Tibial nerve (tissue), 4 donors: ENCODE measurements at places on chromosomes 3 and 15. TPM values are rescaled to one million over a fixed set of nuclear protein-coding genes. Genes with fewer than 3 reads are reported as not detected.

DNA sequence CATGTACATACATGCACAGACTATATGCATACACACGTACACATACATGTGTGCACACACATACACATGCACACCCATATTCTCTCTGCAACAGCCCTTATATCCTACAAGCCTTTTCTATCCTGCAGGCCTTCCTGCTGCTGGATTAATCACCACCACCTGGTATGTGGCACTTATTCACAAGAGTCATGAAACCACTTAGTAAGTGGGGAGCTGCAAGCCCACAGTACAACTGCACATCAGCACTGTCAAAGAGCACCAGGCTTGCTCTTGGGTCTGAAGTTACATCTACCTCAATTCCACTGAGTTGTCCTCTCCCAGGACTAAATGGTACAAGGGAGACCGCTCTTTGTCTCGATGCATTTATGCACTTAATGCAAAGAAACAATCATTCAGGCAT lies 233.2 kb downstream of the KLF13 start:
- H3K4me1 ChIP-seq, result no peaks in the 10 kb centered on the region
- no peak overlapping the region for H3K27ac ChIP-seq
- H3K36me3 ChIP-seq, result peaks cover 20% of the 10 kb centered on the region
- H3K4me3 ChIP-seq, result no peak overlapping the region
- no peak for DNase-seq
- no peaks in the 10 kb centered on the region for H3K27me3 ChIP-seq

DNA sequence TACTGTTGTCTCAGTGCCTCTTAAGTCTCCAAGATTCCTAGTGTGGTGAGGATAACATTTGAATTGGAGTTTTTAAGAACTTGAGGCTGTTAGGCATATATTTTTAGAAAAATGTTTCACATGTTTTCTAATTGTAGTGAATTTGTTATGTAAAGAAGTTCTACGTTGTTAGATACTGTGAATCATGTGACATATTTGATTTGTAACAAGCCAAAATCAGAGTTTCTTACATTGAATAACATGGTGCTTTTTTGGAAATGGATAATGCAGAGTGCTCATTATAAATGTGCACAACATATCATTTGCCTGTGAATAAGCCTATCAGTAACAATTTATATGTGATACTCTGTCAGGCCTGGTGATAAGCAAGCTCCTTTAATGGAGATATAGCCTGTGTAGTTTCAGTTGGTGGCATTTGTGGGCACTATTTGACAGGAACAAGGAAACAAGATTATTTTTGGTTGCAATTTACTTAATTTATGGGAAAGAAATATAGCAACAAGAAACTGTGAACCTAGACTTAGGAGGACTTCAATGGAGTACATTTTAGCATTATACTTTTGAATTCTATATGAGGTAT lies 328.8 kb downstream of the ARPP21 start:
- no peak for DNase-seq
- H3K4me1 ChIP-seq, result peaks cover 41% of the 10 kb centered on the region
- no peaks in the 10 kb centered on the region for H3K36me3 ChIP-seq

DNA sequence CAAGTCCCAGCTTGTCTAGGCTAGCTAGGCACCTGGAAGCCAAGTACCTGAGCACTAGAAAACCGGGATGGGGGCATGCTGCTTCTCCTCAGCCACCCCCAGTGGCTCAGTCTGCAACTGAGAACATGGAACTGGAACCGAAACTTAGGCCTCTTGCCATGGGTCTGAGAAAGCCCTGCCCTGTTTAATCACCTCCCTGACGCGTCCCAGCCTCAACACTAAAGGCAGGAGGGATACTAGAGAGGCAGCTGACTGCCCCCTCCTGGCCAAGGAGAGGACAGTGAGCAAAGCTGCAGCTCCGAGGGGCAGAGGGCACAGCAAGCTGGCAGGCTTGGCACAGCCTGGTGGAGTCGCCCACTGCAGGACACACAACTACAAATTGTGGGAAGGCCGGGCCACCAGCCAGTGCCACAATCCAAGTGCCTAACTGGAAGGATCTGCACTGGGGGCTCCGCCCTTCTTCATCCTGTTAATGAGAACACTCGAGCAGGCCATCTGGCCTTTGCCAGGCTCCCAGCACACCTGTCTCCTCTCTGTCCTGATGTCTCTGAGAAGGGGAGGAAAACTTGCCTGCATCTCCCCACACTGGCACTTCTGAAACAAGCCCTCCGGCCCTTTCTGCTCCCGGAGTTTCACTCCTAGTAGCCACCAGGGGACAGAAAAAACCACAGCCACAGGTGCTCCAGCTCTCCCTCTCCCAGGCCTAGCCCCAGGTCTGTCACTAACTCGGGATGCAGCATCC lies 53.7 kb downstream of the BDH1 start:
- H3K4me3 ChIP-seq, result no peak overlapping the region
- H3K27me3 ChIP-seq, result no peaks in the 10 kb centered on the region
- peaks cover 5% of the 10 kb centered on the region for H3K4me1 ChIP-seq

- DNase-seq, result no peak
- H3K4me1 ChIP-seq, result peaks cover 6% of the 10 kb centered on the region
- H3K36me3 ChIP-seq, result peaks cover 8% of the 10 kb centered on the region
- H3K27ac ChIP-seq, result no peak overlapping the region
Observed at GRCh38 chr3:149701977-149702350, 44.1 kb upstream of the WWTR1 start.

DNA sequence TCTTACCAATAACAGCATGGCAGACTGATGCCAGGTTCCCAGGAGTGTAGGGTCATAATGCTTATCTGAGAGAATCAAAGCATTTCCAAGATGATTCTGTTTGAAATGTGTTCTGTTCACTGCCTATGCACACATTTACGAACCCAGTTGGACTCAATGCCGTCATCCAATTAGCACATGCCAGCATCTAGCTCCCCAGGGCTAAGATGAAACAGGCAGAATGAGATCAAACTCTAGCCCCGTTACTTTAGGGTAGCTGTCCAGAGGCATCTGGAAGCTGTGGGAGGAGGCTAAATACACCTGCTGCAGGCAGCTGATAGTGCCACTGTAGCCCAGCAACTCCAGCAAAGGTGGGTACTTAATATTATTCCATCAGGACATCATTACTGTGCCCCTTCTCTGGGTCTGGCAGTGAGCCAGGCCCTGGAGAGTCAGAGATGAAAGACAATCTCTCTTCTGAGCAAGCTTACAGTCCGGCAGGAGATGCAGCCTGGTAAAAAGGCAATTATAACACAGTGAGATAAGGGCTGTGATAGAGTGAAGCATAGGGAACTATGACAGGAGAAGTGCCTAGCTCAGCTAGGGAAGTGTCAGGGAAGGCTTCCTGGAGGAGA lies 156.4 kb upstream of the PPP2R3A start:
- H3K4me3 ChIP-seq, result no peak overlapping the region
- no peaks in the 10 kb centered on the region for H3K27me3 ChIP-seq
- no peaks in the 10 kb centered on the region for H3K36me3 ChIP-seq
- DNase-seq, result no peak
- no peak overlapping the region for H3K27ac ChIP-seq

DNA sequence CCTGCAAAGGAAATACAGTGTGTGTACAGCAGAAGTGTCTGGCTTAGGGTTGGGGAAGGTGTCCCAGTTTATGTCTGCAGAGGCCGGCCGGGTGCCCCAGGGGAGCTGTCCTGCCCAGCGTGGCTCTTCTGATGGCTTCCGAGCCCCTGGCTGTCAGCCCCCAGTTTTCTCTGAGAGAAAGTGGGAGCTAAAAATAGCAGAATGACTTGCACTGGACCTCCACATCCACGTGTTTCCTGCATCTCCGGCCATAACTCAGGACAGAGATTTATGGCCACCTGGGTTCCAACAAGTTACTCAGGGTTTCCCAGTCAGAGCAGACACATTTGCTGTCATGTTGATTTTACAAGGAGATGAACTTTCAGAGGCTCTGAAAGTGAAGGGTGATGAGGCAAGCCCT lies 192.0 kb downstream of the ATP10A start:
- no peak overlapping the region for H3K27ac ChIP-seq
- H3K27me3 ChIP-seq, result no peaks in the 10 kb centered on the region
- no peak overlapping the region for H3K4me3 ChIP-seq
- H3K36me3 ChIP-seq, result no peaks in the 10 kb centered on the region
- DNase-seq, result no peak

DNA sequence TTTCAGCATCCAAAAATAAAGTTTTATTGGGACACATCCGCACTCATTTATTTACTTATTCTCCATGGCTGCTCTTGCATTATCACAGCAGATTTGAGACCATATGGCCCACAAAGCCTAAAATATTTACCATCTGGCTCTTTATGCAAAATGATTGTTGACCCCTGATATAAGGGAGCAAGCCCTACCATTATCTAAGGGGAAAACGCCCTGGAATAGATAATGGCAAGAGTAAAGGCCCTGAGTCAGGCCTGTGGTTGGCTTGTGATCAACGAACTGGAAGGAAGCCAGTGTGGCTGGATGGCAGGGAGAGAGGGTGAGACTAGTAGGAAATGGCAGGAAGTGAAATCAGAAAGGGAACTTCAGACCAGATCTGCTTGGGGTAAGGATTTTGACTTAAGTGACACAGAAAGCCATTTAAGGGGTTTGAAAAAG lies 24.6 kb upstream of the DMXL2 start:
- peak; percentile 58 for DNase-seq
- no peak overlapping the region for H3K4me3 ChIP-seq
- no peaks in the 10 kb centered on the region for H3K36me3 ChIP-seq
- H3K27me3 ChIP-seq, result no peaks in the 10 kb centered on the region

GRCh38 chr3:160473978-160474377 lies 24.4 kb upstream of the TRIM59 start:
- H3K27me3 ChIP-seq, result no peaks in the 10 kb centered on the region
- H3K4me1 ChIP-seq, result no peaks in the 10 kb centered on the region
- H3K27ac ChIP-seq, result no peak overlapping the region
- DNase-seq, result no peak

DNA sequence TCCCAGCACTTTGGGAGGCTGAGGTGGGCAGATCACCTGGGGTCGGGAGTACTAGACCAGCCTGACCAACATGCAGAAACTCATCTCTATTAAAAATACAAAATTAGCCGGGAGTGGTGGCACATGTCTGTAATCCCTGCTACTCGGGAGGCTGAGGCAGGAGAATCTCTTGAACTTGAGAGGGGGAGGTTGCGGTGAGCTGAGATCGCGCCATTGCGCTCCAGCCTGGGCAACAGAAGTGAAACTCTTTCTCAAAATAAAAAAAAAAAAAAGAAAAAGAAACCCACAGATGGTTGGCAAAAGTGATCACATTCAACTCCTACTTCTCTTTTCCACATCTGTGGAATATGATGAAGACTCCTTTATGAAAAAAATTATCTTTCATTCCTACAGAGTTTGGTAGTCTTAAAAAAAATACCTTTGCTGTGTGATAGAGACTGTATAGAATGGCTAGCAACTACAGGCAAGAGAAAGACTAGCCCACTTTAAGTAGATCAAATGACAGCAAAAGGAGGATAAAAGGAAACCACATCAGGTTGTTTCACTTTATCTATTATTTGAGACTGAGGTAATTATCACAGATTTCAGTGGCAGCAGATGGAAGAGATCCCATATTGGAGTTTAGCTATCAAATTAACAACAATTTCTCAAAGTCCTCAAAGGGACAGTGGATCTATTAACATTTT lies 172.9 kb upstream of the TSPAN3 start:
- no peak for DNase-seq
- no peaks in the 10 kb centered on the region for H3K4me1 ChIP-seq
- no peak overlapping the region for H3K4me3 ChIP-seq
- no peak overlapping the region for H3K27ac ChIP-seq
- no peaks in the 10 kb centered on the region for H3K27me3 ChIP-seq

DNA sequence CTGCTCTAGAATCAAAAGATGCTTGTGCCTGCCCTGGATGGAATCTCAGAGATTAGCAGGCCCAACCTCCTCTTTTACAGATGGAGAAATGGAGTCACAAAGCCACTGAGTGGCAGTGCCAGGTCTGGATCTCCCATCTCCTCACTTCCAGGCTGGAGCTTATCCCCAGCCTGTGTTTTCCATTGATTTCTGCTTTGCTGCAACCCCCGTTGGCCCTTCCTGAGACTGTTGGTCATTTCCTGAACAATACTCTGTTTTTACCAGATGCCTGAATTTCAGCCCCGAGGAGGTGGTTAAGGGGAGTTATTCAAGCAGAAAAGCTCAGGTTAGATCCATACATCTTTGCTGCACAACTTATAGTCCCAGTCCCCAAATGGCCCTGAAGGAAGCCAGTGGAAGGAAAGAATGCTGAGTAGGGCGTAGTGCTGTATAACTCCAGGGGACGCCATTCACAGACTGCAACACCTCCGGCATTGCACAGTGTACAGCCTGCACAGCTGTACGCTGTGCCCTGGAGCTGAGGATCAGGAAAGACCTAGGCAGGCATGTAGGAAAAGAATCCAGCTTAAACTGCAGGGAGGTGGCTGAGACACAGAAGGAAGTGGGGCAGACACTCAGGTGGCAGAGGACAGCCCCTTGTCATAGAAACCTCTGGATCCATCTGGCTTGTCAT lies 77.5 kb downstream of the RPLP1 start:
- no peak for DNase-seq
- no peaks in the 10 kb centered on the region for H3K27me3 ChIP-seq
- peak overlapping the region; percentile 68 for H3K27ac ChIP-seq
- H3K4me1 ChIP-seq, result peaks cover 42% of the 10 kb centered on the region
- no peaks in the 10 kb centered on the region for H3K36me3 ChIP-seq

- H3K27ac ChIP-seq, result peak overlapping the region; percentile 77
- DNase-seq, result no peak
- peaks cover 28% of the 10 kb centered on the region for H3K36me3 ChIP-seq
- H3K27me3 ChIP-seq, result no peaks in the 10 kb centered on the region
Observed at GRCh38 chr3:172321035-172321434, 127.2 kb downstream of the GHSR start.

GRCh38 chr3:14332392-14332791 lies 70.0 kb upstream of the SLC6A6 start:
- H3K4me3 ChIP-seq, result no peak overlapping the region
- no peaks in the 10 kb centered on the region for H3K27me3 ChIP-seq
- H3K36me3 ChIP-seq, result no peaks in the 10 kb centered on the region
- no peak overlapping the region for H3K27ac ChIP-seq
- no peaks in the 10 kb centered on the region for H3K4me1 ChIP-seq

DNA sequence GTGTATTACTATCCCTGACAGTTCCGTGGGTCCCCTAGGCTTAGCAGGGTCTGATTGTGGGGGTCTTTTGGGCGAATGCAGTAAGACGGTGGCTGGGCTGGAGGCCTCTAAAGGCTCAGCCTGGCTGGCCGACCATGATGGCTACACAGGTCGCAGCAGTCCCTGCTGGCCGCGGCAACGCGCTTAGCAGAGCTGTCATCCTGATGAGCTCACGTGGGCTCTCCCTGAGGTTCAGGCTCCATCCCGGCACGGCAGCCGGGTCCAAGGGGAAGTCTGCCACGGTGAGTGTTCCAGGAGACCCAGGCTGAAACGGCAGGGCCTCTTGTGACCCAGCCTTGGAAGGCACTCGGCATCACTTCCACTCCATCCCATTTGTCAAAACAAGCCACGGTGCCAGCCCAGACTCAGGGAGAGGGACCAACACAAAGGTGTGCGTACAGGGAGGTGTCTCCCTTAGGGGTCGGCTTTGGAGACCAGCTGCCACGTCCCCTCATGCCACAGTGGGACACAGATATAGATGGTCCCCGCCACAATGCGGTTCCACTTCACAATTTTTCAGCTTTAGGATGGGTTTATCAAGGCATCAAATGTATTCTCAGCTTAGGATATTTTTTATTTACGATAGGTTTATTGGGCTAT lies 101.8 kb downstream of the XXYLT1 start:
- no peaks in the 10 kb centered on the region for H3K27me3 ChIP-seq
- no peak overlapping the region for H3K4me3 ChIP-seq
- H3K36me3 ChIP-seq, result no peaks in the 10 kb centered on the region
- DNase-seq, result no peak
- H3K4me1 ChIP-seq, result no peaks in the 10 kb centered on the region
- H3K27ac ChIP-seq, result no peak overlapping the region

PARP16 gene
- total RNA-seq, result 5.9 TPM

EFCC1 gene
- 2.1 TPM for total RNA-seq
